ENCODE measurements at places on chromosomes 7 and 10.

DNA sequence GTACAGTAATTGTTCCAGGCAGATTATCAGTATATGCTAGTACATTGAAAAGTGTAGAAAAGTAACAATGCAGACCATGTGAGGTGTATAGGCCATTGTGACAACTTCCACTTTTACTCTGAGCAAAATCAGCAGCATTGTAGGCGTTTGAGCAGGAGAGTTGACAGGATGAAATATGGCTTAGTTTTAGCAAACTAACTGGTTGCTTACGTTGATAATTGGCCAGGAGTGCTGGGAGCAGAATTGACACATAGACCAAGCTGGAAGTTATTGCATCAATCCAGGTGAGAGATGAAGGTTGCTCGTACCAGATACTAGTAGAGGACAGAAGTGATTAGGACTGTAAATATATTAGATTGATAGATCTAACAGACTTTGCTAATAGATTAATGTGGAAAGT, 46.0 kb downstream of the LCOR start:
- no peak for DNase-seq

DNA sequence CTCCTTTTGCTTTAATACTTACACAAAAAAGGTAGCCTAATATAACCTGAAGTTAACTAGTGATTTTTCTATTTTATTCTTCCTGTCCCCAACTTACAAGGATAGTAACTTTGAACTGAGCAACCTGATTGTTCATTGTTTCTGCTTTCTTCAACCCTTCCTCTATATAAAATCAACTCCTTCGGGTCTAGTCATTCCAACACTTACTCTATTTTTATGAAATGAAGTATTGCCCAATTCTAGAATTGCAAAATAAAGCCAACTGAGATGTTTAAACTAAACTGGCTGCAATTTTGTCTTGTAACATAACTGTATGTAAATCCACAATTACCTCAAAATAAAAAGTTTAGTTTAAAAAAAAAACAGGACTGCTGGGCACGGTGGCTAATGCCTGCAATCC, 20.3 kb upstream of the DNA2 start:
- DNase-seq = no peak

GRCh38 chr10:51879238-51879637, 179.8 kb upstream of the CSTF2T start:
- no peak for DNase-seq

DNA sequence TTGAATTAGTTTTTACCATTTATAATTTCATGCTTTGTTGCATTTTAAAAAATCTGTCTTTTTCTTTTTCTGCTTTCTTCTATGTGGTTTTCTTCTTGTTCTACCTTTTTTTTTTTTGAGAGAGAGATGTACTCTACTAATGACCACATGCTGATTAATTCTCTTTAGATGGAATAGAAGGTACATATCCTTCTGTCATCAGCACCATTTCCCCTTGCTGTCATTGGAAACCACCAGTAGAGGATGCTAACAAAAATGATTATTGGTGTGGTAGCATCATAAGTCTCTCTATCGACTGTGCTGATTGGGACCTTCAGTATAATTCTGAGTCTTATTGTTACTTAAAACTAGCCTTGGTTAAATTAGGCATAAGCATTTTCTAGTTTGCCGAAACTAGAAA, 3.6 kb downstream of the ZEB1 start:
- DNase-seq = no peak

GRCh38 chr10:24502801-24503460, 220.8 kb downstream of the ARHGAP21 start:
- DNase-seq = no peak

GRCh38 chr7:67105377-67105776, 108.7 kb downstream of the TYW1 start:
- no peak for DNase-seq

GRCh38 chr10:14074062-14074884, 256.5 kb downstream of the FRMD4A start:
- DNase-seq = no peak

GRCh38 chr10:104617831-104618230, 23.3 kb upstream of the SORCS3 start:
- DNase-seq = no peak

- DNase-seq = no peak
Observed at GRCh38 chr7:155508376-155509358, 37.7 kb downstream of the CNPY1 start.

DNA sequence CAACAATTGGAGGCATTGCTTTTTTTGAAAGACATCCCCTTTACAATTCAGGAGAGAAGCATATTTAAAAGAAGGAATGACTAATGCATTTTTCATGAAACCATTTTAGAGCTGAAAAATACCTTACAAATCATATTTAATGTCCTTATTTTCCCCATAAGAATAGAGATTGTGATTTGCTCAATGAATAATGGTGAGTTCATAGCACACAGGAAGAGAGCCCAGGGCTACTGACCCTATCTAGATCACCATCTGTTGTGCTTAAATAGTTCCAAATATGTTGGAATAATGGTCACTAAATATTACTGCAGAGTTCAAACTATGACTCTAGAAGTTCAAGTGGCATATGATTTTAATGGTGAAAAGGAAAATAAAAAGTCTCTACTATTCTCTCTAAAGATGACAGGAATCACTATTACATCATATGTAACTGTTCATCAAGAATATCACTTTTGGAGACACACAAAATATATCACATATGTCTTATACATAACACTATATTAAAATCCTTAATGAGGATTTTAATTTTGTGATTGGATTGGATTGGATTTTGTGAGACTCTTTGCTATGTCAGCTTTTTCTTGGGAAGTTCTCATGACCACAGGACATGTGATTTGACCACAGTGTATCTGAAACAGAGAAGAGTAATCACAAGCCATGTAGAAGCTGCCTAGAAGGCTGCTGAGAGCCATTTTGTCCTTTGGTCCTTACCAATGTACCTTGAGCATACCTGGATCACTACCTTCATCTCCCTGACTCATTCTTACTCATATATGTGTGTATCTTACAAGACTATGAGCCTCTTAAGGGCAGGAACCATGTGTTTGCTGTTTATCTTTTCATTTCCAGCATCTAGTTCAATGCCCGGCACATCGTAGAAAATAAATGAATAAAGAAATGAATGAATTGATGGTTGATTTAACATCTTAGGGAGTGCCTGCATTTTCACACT, 26.4 kb downstream of the SLC16A9 start:
- DNase-seq = no peak

DNA sequence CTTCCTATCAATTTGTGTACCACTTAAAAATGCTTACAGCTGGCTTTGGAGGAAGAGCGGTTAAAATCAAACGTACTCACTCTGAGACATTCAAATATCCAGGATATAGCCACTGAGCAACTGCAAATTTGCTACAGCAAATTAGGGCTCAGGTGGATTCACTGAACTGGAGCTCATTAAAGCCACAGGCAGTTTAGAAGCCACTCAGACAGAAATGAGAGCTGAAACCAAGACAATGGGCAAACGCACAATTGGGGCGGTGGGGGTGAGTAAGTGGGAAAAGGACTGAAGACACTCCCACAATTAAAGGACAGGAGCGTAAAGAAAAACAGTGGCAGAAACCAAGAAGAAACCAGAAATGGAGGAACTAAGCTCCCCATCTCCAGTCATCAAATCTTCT, 20.5 kb downstream of the MPP7 start:
- no peak for DNase-seq

GRCh38 chr10:88138319-88138848, 275.0 kb downstream of the PTEN start:
- DNase-seq = no peak

- DNase-seq = no peak
Observed at GRCh38 chr7:47815867-47816266, 132.4 kb downstream of the PKD1L1 start.

GRCh38 chr7:44537442-44537841, 3.7 kb downstream of the NPC1L1 start:
- DNase-seq = no peak

GRCh38 chr7:72003236-72003635, 408.9 kb downstream of the CALN1 start:
- no peak for DNase-seq

GRCh38 chr7:70706204-70706603, 425.7 kb upstream of the GALNT17 start:
- DNase-seq = no peak

- no peak for DNase-seq
Observed at GRCh38 chr7:20330928-20331909, 519 bp downstream of the ITGB8 start.

GRCh38 chr7:65846008-65846570, 26.8 kb upstream of the VKORC1L1 start:
- no peak for DNase-seq

DNA sequence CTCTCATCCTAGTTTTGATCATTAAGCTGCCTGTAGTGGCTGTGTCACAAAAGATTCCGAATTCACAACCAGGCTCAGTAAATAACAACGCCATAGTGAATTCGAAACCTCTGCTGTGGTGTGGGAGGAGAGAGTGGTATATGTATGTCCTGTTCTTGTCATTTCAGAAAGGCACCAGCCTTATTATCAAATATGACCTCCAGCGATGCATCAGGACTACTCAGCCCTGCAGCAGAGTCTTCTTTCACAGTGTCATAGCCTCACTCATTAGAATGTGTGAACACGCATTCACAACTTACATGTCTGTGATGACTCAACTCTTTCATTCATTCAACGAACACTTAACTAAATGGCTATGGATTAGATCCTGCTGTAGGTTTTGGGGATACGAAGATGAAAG, 15.3 kb downstream of the AOC1 start:
- no peak for DNase-seq

DNA sequence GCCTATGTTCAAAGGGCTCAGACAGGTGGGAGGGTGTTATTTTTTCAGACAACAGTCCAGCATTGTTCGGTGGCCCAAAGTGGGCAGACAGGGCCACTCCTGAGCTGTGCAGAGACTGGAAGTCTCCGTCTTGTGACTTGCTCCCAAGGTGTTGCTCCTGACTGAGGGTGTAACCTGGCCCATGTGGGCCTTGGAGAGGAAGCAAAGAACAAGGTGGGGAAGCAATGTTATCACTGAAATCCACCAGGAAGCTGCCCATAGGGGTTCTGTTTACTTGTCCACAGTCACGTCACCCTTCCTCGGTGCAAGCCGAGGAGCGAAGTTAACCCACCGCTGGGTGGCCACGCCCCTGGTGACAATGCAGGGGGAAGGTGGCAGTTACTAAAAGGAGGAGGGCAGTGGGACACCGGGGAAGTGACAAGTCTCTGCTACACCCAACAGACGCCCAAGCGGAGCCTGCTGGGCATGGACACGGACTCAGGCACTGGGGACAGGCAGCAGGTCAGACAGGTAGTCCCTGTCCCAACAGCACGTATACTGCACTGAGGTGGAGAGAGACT, 311.6 kb upstream of the MKI67 start:
- DNase-seq = no peak

GRCh38 chr7:88452646-88453045, 146.0 kb upstream of the STEAP4 start:
- no peak for DNase-seq

DNA sequence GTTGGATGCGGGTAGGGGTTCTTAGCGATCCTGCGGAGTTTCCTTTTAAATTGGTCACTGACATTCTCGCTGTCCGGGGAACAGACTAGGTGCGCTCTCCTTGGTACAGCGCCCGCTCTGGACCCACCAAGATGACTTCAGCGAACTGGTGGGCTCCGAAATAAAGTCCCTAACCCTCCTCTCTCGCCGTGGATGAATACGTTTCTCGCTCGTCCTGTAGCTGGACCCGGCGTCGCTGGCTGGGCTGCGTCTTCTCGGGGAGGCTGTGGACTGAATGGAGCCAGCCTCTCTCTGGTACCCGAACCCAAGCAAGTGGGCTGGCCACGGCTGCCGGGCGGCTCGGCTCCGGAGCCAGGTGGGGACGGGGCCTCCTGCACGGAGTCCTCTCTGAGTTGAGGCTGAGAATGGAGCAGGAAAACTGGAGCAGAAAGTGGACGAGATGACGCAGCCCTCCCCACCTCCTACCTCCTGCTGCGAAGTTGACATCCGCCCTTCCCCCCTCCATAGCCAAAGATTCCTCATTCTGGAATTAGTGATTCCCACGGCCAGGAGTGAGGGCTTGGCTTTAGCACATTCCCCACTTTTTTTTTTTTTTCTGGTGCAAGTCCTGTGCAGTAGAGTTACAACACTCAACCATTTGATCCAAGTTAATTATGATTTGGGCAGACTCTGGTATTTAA, 1.5 kb downstream of the UNC5B start:
- DNase-seq = no peak

DNA sequence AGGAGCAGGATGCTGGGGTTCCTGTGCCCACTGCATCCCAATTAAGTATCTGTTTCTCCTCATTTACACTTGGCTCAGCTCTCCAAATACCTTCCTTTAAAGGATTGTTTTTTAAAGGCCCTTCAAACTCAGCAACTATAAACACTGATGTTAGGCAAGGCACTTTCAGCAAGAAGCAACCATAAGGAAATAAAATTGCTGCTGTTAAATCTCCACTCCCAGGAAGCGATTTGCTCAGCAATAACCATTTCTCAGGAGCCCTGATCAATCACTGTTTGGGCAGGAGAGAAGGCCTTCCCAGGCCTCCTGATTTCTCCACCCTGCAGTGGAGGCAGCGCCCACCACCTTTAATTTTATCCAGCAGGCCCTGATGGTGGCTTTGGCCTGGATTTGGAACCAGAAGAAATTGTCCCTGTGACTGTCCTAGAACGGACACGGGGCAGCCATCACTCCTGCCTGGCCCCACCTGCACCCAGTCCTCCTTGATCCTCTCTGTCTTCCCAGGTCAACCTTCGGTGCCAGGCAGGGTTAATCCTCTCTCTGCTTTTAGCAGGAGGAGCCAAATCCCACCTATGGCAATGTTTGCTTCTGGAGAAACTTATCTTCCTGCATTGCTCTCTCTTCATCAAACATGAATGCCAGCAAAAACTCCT, 199.8 kb downstream of the PLXNA4 start:
- no peak for DNase-seq

GRCh38 chr10:34320265-34320664, 494.8 kb downstream of the PARD3 start:
- DNase-seq = no peak

GRCh38 chr7:5607951-5608656, 173.4 kb downstream of the RNF216 start:
- no peak for DNase-seq

DNA sequence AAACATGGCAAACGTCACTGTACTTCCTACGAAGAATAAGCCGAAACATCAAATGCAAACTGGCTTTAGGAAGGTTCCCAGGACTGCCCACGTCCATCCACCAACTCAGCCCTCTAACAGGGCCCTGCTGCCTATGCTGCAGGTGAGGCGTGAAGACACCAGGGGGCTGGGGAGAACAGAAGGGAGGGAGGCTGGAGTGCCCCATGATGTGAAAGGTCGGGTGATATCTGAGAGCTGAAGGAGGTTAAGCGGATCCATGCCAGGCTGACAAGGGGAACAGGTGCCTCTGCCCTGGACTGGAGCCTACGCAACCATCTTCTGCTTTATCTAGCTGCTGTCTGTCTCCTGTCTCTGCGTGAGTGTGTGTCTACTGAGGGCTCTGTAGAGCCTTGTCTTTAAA, 40.2 kb upstream of the ATP6V0A4 start:
- DNase-seq = no peak

GRCh38 chr10:125083576-125083920, 76.8 kb downstream of the CTBP2 start:
- DNase-seq = no peak

GRCh38 chr7:15886626-15887025, 200.1 kb upstream of the MEOX2 start:
- DNase-seq = no peak

All from T-helper 22 cell (primary cell).